ENCODE measurements at places on chromosomes 2 and 18.

- no peak for DNase-seq
Measured at GRCh38 chr2:9824441-9824840, 18.8 kb upstream of the TAF1B start.

DNA sequence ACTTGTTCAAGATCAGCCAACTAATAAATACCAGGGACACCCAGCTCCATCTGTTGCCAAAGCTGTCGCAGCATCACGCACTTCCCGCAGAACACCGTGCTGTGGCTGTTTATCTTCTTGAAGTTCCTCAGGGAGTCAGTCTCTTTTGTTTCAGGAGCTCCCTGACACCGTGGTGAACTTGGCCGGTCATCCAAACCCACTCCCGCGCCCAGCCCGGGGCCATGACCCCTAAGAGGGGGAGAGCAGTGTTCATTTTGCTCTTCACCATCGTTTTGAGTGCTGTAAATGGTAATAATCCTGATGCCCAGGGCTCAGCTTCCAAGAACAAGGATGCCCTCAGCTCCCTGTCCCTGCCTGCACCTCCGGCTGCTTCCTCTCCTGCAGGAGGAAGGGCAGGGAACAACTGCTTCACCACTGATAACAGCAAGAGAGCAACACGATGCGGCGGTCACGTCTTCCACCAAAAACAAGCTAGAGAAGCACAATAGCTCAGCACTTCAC is 131.4 kb downstream of the SEPTIN10 start:
- DNase-seq: no peak

DNA sequence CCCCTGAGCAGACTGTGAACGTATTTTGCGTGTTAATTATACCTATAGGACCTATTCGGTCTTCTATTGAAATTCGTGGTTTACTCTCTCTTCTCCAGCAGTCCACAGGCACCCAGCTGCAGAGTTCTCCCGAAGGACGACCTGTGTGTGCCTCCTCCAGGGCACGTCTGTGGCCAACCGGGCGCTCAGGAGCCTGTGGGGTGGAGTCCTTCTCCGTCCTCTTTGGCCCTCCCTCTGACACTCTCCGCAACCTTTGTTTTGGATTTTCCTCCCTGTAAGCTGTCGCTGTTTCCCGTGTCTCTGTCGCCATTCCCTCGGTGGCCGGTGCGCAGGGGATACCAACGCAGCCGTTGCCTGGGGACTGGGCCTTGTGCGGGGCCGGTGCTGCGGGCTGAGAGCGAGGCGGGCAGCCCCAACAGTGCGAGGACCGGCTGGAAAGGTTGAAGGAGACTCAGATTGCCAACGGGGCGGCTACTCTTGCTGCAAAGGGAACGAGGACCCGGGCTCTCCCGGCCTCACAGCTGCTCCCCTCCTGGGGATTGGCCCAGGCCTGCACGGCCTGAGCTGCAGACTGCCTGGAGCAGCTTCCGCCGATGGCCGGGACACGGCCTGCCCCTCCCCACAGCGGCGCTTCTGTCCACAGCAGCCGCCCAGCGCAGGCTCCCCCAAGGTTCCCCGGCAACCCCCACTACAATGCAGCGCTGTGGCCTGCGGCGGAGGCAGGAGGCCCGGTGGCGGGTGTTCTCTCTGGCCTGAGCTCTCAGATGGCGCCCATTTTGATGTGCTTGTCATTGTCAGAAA is 221.0 kb downstream of the MTX2 start:
- DNase-seq: no peak

- DNase-seq: no peak
Measured at GRCh38 chr18:8996771-8997432, 105.6 kb upstream of the NDUFV2 start.
